Stomach (tissue), 19 donors: ENCODE measurements at places on chromosomes 7 and 10. TPM values are rescaled to one million over a fixed set of nuclear protein-coding genes. Genes with fewer than 3 reads are reported as not detected.

- no peaks in the 10 kb centered on the region for H3K27me3 ChIP-seq
- H3K4me1 ChIP-seq, result no peaks in the 10 kb centered on the region
- H3K36me3 ChIP-seq, result no peaks in the 10 kb centered on the region
- H3K4me3 ChIP-seq, result no peak overlapping the region
Observed at GRCh38 chr10:91350651-91351081, 59.5 kb upstream of the HECTD2 start.

DNA sequence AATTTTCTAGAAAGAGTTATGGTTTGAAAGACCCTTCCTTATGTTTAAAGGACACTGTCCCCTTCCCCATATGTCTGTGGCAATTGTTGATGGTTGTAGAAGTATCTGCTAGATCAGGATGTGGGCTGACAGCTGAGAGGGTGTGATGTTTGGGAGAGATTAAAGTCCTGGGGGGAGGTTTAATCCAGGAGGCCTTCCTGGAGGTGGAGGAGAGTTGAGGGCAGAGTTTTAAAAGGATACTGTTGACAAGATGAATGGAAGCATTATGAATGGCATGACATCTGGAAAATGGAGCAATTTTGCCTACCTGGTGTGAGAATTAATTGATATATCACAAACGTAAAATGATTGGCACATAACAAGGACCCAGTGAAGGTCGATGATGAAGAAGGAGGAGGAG, 32.9 kb upstream of the SMC3 start:
- no peak overlapping the region for H3K4me3 ChIP-seq
- H3K27me3 ChIP-seq, result no peaks in the 10 kb centered on the region
- H3K27ac ChIP-seq, result no peak overlapping the region
- DNase-seq, result no peak
- peaks cover 7% of the 10 kb centered on the region for H3K4me1 ChIP-seq

DNA sequence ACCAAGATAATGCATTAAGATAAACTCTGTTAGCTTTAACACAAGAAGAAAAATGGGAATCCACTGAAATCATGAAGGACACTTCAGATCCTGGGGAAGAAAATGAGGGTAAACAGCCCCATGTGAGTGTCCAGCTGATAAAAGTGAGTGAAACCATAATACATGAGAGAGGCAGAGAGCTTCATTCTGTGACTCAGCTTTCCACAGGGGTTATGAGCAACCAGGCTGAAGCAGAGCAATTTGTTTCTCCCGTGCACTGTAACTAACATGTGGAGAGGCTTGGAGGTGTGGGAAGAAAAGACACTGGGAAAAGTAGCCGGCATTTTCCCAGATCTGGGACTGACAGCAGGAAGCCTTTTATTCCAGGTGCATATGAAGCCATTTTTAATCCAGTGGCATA, 971.7 kb downstream of the ANKRD7 start:
- H3K27me3 ChIP-seq, result no peaks in the 10 kb centered on the region
- no peaks in the 10 kb centered on the region for H3K36me3 ChIP-seq
- H3K4me3 ChIP-seq, result no peak overlapping the region
- no peak overlapping the region for H3K27ac ChIP-seq
- no peak for DNase-seq

The ARHGAP22 gene
- total RNA-seq, result 2.2 TPM
